Ascending aorta (tissue), 2 donors: ENCODE measurements at places on chromosomes 4 and X. TPM values are rescaled to one million over a fixed set of nuclear protein-coding genes. Genes with fewer than 3 reads are reported as not detected.
A peak's percentile ranks its signal among the peaks of the same experiment; 100 is the strongest.

The ATP11C gene
- total RNA-seq: 16.4 TPM

DNA sequence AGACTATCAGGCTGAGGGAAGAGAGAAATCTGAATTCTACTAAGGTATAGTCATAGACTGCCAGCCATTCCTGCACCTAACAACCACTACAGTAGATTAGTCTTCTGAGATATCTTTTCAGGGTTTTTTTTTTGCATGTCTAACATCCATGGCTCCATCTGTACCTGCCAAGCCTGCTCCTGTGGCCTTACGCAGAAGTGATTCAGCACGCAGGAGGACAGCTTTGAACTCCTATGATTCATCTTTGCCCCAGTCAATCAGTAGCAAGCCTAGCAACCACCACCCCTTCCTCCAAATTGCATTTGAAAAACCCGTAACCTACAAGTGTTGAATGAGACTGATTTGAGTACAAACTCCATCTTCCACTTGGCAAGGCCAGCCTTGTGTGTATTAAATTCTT is 520.7 kb upstream of the HS3ST1 start:
- no peaks in the 10 kb centered on the region for H3K27me3 ChIP-seq
- H3K27ac ChIP-seq: no peak overlapping the region
- H3K36me3 ChIP-seq: no peaks in the 10 kb centered on the region
- no peaks in the 10 kb centered on the region for H3K4me1 ChIP-seq
- H3K4me3 ChIP-seq: no peak overlapping the region
- no peak for DNase-seq

The FAM149A gene
- total RNA-seq: 13.9 TPM

DNA sequence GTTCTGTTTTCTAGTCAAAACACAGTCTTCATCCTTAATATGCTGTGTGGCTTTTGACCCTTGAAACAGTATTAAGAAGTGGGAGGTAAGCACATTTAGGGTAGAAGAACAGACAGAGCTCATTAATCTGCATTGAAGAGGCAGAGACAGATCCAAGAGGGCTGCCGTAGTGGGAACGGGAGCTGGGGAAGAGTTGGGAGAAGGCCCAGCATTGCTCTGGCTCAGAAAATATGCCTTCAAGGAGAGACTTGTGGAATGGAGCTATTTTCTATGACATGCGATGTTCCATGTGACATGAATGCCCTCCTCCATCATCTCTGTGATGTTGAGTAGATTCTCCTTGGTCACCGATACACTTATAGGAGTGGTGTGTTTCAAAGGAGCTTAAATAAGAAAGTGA is 273.3 kb upstream of the BOD1L1 start:
- H3K27me3 ChIP-seq: no peaks in the 10 kb centered on the region
- H3K4me1 ChIP-seq: no peaks in the 10 kb centered on the region
- H3K36me3 ChIP-seq: no peaks in the 10 kb centered on the region
- no peak overlapping the region for H3K4me3 ChIP-seq
- no peak for DNase-seq
- H3K27ac ChIP-seq: no peak overlapping the region

The RASSF6 gene
- total RNA-seq: 1.4 TPM

The SATL1 gene
- total RNA-seq: not detected

DNA sequence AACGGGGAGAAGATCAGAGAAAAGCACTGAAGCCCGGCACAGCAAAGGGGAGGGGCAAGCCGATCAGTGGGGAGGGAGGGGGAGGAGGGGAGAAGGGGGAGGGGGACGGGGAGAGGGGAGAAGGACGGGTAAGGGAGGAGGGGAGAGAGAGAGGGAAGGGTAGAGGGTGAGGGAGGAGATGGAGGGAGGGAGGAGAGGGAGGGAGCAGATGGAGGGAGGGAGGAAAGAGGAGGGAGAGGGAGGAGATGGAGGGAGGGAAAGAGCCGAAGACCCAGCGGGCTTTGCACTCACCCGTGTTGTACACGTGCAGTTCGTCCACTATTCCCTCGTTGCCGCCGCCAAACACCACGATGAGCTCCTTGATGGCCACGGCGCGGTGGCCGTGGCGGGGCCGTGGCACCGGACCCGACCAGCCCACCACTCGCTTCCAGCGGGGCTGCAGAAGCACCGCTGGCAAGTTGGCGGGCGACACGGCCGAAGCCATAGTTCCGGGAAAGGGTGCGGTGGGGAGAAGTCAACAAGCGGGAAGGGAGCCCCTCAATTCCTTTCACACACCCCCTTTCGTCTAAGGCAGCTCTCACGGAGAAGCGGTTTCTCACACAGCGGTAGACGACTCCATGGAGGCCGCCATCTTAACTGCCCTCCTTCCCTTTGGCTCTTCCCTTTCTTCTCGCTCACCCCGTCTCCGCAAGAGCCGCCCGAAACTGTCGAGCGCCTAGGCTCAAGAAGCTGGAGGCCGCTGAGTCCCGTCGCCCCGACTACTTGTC is 1.1 kb downstream of the HCFC1 start:
- DNase-seq: no peak
- no peaks in the 10 kb centered on the region for H3K27me3 ChIP-seq
- peak overlapping the region; percentile 98 for H3K27ac ChIP-seq
- H3K4me1 ChIP-seq: peaks cover 21% of the 10 kb centered on the region
- no peaks in the 10 kb centered on the region for H3K36me3 ChIP-seq

DNA sequence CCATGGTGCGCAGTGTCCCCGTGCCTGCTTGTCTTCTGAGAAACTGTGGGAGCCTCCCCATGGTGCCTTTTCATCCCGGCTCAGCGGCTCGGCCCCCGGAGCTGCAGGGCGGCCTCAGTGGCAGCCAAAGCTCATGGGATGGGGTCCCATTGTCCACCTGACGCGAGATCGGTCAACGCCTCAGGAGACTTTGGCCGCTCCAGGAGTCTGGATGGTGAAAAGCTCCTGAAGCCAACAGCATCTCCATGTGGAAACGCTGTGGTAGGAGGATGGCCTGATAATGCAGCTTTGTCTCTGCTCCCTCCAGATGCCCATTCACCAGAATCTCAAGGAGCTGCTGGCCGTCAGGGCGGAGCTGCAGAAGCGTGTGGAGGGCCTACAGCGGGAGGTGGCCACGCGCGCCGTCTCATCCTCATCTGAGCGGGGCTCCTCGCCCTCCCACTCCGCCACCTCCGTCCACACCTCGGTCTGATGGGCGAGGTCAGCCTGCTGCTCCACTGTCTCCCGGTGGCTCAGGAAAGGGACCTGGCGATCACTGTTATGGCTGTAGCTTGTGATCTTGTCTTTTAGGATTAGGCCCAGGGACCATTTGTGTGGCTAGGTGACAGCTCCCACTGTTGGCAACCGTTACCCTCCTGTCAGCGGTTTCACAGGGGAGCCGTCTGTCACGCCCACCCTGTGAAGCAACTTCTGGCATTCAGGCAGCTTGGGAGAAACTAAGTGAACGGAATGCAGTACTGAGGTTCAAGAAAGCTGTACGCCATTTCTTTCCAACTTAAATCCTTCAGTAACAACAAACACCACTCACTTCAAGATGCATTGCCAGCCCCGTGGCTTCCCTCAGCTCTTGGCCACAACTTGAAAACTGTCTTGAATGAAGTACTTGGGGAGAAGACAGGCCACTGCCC is 69.3 kb downstream of the MTMR1 start:
- no peak overlapping the region for H3K27ac ChIP-seq
- no peaks in the 10 kb centered on the region for H3K4me1 ChIP-seq
- H3K4me3 ChIP-seq: no peak overlapping the region
- no peaks in the 10 kb centered on the region for H3K36me3 ChIP-seq
- DNase-seq: no peak
- no peaks in the 10 kb centered on the region for H3K27me3 ChIP-seq

The IDS gene
- 82.7 TPM for total RNA-seq

- no peak overlapping the region for H3K4me3 ChIP-seq
- H3K36me3 ChIP-seq: no peaks in the 10 kb centered on the region
- no peak overlapping the region for H3K27ac ChIP-seq
- no peak for DNase-seq
Observed at GRCh38 chr4:32985256-32985655, 2265.1 kb downstream of the PCDH7 start.

GRCh38 chr4:113893546-113893945 is 85.9 kb downstream of the ARSJ start:
- no peaks in the 10 kb centered on the region for H3K4me1 ChIP-seq
- H3K36me3 ChIP-seq: no peaks in the 10 kb centered on the region
- no peaks in the 10 kb centered on the region for H3K27me3 ChIP-seq
- no peak for DNase-seq

DNA sequence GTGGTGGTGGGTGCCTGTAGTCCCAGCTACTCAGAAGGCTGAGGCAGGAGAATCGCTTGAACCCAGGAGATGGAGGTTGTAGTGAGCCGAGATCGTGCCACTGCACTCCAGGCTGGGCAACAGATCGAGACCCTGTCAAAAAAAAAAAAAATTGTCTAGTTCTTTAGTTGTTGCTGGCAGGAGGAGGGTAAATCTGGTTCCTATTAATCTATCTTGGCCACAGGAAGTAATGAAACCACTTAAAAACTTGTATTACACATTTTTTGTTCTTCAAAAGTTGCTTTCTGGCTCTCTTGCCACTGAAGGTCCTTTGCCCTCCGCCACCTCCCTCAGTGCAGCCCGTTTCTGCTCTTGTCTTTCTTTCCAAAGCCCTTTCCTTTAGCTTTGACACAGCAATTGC is 102.9 kb upstream of the ARSJ start:
- no peak overlapping the region for H3K27ac ChIP-seq
- H3K36me3 ChIP-seq: no peaks in the 10 kb centered on the region
- H3K4me3 ChIP-seq: no peak overlapping the region
- DNase-seq: no peak
- H3K4me1 ChIP-seq: no peaks in the 10 kb centered on the region

- H3K4me1 ChIP-seq: no peaks in the 10 kb centered on the region
- peak overlapping the region; percentile 15 for H3K27ac ChIP-seq
- DNase-seq: peak; percentile 79
- H3K36me3 ChIP-seq: no peaks in the 10 kb centered on the region
- no peak overlapping the region for H3K4me3 ChIP-seq
Observed at GRCh38 chrX:68832101-68832416, 3.2 kb downstream of the EFNB1 start.

DNA sequence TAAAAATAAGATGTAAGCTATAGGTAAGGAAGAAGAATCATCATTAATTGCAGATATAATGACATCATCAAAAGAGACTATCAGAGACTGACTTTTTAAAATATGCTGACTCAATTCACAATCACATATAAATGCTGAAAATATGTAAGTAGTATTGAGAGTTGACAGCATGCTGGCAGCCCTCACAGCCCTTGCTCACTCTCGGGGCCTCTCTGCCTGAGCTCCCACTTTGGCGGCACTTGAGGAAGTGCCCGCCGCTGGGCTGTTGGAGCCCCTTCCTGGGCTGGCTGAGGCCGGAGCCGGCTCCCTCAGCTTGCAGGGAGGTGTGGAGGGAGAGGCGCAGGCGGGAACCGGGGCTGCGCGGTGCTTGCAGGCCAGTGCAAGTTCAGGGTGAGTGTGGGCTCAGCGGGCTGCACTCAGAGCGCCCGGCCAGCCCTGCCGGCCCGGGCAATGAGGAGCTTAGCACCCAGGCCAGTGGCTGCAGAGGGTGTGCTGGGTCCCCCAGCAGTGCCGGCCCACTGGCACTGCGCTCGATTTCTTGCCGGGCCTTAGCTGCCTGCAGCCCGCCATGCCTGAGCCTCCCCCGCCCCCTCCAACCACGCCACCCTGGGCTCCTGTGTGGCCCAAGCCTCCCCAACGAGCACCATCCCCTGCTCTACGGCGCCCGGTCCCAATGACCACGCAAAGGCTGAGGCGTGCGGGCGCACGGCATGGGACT is 68.9 kb downstream of the RAB28 start:
- H3K27me3 ChIP-seq: no peaks in the 10 kb centered on the region
- no peak overlapping the region for H3K27ac ChIP-seq
- no peaks in the 10 kb centered on the region for H3K36me3 ChIP-seq
- DNase-seq: no peak
- peaks cover 4% of the 10 kb centered on the region for H3K4me1 ChIP-seq

- no peaks in the 10 kb centered on the region for H3K4me1 ChIP-seq
- no peak for DNase-seq
- H3K27me3 ChIP-seq: no peaks in the 10 kb centered on the region
- H3K27ac ChIP-seq: no peak within 1 kb of the TSS
Observed at GRCh38 chr4:121951521-121952110, at the start of gene TRPC3. TRPC3 (minus strand) TSS chr4:121952060; CDS start chr4:121951680, 380 bp downstream.
